GM20000 (cell line): ENCODE measurements at places on chromosomes 7 and 10.
A peak's percentile ranks its signal among the peaks of the same experiment; 100 is the strongest.

DNA sequence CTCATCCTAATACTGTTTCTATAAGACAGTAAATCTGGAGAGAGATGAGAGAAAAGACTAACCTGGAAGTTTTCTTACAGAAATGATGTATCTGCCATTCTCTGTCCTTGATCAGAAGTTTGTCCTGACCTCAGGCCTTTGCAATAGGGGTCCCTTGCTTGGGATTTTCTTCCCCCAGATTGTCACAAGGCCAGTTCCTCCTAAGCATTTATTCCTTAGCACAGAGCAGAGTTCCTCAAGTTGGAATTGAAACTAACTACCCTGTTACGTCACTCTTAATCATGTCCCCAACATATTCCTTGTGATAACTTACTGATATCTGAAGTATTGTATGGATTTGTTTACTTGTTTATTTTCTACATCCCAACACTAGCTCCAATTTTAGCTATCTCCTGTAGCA lies 202.1 kb downstream of the COBL start:
- DNase-seq: no peak

GRCh38 chr7:91459539-91459938 lies 195.3 kb downstream of the FZD1 start:
- DNase-seq: no peak

GRCh38 chr10:121324678-121325213 lies 273.5 kb downstream of the FGFR2 start:
- DNase-seq: no peak

GRCh38 chr10:82211346-82211745 lies 336.4 kb downstream of the NRG3 start:
- no peak for DNase-seq

DNA sequence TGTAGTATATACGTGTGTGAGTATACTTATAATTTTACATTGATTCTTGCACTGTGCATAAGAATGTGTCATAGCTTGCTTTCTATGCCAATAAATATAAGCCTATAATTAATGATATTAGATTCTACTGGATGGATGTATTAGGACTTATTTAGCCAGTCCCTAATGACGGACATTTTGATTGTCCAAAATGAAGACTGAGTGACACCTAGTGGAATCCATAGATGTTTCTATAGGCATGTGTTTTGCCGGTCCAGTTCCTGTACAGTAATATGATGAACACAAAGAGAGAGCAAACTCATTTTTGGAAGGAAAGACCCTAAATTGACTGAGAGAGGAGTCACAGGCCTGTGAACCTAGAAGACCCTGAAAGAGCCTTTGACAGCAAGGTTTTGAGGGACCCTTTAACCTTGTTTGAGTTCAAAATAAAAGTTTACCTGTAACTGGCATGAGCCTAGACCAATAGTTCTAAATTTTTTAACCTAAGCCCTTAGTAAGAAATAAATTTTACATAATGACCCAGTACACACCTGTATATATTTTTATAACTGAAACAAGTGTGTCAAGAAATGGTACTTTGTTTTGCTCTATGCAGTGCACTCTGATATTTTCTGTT lies 42.4 kb upstream of the AGBL3 start:
- DNase-seq: peak; percentile 66

- no peak for DNase-seq
Measured at GRCh38 chr10:110737886-110738634, 93.9 kb downstream of the RBM20 start.

GRCh38 chr10:121422096-121422495 lies 176.1 kb downstream of the FGFR2 start:
- DNase-seq: no peak

DNA sequence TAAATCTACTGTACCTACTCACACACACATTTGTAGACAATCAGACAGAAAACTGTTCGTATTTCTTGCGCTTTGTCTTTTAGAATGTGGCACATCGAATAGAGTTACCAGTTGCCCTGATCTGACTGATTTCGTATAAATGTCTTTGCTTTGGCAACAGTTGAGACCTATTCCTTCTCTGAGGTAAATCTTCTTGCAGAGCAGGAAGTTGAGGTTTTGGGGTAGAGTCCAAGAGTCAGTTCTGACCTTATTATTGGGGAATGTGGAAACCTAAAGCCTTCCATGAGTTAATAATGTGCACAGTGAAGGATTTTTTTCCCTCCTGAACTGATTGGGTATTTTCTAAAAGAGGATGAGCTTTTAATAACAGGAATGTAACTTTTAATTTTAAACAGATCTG lies 135.3 kb downstream of the KIAA1217 start:
- no peak for DNase-seq
